ENCODE measurements at places on chromosomes 7 and 10.

- DNase-seq = no peak
Measured at GRCh38 chr7:80634505-80634904, 3.9 kb upstream of the CD36 start.

DNA sequence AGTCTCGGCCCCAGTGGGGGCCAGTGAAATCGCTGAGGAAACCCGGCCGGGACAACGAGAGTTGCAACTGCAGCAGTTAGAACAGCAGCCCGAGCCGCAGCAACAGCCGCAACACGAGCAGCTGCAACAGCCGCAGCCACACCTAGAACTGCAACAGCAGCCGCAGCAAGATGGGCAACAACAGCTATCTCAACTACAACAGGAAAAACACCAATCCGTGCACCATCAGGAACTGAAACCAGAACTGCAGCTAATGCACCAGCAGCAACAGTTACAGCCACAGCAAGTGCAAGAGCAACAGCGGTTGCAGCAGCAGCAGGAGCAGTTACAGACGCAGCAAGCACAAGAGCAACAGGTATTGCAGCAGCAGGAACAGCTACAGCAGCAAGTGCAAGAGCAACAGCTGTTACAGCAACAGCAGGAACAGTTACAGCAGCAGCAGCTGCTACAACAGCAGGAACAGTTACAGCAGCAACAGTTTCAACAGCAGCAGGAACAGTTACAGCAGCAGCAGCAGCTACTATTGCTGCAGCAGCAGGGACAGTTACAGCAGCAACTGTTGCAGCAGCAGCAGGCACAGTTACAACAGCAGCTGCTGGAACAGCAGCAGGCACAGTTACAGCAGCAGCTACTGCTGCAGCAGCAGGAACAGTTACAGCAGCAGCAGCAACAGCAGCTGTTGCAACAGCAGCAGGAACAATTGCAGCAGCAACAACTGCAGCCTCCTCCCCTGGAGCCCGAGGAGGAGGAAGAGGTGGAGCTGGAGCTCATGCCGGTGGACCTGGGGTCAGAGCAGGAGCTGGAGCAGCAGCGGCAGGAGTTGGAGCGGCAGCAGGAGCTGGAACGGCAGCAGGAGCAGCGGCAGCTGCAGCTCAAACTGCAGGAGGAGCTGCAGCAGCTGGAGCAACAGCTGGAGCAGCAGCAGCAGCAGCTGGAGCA, 6.1 kb downstream of the ZNF853 start:
- DNase-seq = no peak

- no peak for DNase-seq
Measured at GRCh38 chr10:88157981-88158465, 294.6 kb downstream of the PTEN start.

- no peak for DNase-seq
Measured at GRCh38 chr7:152851326-152851725, 91.8 kb downstream of the ACTR3B start.

DNA sequence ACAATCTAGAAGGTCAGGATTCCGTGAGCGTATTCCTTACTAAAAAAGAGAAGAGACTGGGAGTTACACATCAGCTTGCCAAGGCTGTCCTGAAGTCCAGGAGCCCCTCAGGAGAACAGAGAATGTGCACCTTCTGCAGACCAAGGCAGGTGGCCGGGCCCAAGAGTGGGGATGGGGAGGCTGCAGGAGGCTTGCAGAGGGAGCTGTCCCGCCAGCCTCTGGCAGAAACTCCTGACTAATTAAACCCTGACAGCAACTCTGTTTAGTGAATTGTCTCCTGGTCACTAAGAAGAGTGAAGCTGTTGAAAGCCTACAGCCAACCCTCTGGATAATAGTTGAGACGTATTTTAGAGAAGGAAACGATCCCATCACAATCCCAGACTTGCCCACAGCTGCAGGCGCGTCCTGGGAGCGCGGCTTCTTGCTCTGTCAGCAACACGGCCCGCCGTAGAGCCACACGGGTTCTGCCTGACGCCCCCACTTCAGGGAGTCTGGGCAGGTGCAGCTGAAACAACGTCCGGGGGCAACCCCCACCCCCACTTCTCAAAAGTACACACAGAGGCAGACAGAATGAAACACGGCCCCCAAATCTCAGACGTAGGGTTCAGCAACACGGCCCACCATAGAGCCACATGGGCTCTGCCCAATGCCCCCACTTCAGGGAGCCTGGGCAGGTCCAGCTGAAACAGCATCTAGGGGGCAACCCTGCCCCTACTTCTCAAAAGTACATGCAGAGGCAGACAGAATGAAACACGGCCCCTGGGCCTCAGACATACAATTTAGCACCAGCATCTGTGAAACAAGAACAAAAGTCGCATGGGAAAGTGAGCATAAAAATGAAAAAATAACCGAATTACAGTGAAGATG, 45.2 kb downstream of the DIP2C start:
- DNase-seq = no peak

DNA sequence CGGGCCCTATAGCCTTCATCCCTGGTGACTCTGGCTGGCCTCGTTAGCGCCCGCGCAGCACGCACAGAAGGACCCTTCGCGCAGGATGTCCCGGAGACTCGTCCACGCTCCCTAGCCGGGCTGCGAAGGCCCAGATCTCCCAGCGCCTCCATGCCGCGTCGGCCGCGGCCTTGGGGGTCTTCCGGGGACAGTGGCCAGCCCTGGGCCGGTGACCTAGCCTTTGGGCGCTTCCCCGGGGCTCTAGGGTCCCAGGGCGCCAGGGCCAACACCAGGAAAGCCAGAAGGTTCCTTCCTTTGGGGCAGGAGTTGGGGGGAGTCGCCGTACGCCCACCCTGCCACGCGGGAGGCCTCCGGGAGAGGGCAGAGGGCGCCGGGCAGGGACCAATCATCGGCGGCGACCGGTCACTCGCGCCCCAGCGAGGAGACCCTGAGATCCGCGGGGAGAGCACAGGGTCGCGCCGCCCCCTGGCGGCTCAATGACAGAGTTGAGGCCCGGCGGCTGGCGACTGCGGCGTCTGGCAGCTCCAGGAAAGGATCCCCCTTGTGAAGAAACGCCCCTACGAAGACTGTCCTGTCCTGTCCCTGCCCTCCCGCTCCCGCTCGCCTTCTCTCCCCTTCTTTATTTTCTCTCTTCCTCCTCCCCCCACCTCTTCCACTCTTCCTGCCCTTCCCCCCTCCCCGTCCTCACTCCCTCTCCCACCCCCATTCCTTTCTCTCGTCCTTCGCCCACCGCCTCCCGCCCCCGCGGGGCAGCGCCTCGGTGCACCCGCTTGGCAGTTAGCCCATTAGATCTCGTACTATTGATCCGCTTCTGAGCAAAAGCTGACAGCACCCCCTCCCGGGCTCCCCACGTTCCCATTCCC, 62.3 kb upstream of the LBX1 start:
- DNase-seq = no peak

- peak; percentile 59 for DNase-seq
Measured at GRCh38 chr10:77165445-77166208, 472.0 kb downstream of the KCNMA1 start.

DNA sequence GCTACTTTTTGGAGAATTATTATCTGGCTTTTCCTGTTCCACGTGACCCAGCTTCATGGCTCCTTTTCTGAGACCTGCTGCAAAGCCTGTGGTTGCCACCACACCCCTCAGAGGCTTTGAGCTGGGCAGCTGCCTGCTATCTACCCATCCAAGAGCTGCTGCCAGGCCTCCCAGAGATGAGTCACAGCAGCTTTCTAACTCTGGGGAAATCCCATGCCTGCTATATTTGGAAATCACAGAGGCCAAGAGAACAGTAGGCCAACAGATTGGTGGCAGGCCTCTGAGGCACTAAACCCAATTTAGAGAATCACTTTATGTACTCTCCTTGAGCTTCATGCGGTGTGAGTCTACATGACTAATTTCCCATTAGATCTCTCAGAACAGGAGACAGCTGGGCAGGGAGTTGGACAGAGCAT, 35.2 kb downstream of the SGCE start:
- peak; percentile 25 for DNase-seq

DNA sequence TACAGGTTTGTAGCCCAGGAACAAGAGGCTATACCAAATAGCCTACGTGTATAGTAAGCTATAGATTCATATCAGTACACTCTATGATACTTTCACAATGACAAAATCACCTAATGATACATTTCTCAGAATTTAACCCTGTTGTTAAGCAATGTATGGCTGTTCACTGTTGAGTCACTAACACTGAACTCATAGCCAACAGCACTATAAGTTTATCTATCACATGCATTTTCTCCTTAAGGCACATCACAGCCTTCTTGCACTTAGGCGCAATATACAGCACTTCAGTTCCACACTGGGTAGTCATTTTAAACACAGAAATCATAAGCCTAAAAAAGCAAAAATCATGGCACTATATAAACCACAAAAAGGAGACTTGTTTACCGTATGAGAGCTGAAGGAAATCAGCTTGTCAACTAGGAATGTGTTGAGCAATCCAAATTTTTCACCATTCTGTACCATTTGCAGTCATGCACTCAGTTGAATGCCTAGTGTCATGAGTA, 45.6 kb downstream of the ZNF438 start:
- no peak for DNase-seq

DNA sequence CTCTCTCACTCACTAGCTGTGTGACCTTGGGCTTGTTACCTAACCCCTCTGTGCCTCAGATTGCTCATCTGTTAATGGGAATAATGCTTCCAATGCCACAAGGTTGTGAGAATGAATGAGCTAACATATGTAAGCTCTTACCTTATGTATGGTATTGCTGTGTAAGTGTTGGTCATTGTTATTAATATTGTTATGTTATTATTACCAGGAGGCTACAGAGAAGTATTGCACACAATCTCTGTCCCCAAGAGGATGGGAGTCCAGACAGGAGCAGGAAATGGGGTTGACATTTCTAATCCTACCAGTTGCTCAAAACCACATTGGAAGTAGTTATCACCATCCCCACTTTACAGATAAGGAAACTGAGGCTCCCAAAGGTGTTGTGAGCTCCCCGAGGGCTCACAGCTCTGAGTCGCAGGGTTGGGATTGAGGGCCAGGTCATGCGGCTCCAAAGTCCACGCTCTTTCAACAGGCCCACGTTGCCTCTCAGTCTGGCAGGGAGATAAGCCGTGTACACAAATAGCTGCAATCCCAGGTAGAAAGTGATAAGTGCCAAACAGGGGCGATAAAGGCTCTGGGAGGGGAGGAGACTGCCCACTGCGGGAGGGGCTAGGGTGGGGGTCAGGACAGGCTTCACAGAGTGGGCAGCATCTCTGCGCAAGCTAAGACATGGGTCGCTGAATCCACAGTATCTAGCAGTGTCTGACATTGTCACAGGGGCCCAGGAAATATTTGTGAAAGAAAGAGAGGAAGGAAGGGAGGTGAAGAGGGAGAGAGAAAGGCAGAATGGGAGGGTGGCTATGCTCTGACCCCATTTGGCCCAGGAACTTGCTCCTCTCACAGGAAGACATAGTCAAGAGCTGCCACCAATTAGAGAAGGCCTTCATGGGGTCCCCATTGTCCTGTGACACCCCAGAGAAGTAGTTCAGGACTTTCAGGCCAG, 9.6 kb upstream of the ZMIZ1 start:
- DNase-seq = no peak

GRCh38 chr10:113745374-113745773, 6.1 kb upstream of the PLEKHS1 start:
- DNase-seq = no peak

DNA sequence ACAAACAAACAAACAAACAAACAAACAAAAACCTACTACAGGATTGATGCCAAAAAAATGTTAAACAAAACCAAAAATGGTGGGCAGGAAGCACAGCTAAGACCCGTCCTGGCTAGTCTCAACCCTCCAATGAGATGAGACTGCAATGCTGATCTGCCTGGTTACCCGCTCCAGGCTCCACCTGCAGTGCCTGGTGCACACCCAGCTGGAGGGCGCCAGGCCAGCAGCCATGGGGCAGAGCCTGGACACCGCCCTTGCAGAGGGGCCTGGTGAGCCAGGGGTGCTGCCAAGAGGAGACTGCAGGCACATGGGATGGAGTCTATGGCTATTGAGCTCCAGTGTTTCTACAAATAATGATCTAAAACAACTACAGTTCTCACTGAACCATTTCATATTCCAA, 107.0 kb downstream of the LARP4B start:
- DNase-seq = no peak

DNA sequence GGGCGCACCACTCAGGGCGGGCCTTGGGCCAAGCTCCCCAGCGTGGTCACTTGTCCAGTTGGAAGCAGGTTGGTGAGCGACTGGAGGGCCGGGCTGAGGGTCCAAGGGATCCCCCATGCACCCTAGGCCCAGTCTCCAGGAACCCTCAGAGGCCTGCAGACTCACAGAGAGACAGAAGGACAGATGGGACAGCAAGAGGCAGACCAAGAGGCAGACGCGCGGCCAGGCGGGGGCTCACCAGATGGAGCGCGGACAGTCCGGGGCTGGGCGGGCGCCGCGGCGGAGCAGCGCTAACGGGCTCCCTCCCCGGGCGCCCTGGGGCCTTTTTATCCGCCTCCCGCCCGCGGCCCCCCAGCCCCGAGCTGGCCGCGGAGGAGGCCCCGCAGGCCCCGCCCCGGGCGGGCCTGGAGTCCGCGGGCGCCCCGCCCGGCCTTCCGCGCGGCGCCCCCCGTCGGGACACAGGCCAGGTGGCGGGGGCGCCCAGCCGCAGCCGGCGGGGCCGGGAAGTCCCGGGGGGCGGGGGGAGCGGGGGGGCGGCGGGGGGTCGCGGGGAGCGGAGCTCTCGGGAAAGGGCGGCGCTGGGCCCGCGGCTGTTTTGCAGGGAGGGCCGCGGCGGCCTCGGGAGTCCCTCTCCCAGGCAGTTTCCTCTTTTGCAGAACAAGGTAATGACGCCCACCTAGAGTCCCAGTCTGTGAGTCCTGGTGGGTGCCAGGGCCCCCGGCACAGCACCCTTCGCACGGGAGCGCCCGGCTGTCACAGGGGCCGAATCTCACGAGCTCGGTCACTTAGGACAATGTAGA, at the start of gene LOXL4:
LOXL4 (minus strand) TSS at position 301 of the 800 bp plus-strand sequence. CDS start 5,175 bp downstream, outside the sequence.
- DNase-seq = peak; percentile 54
